ENCODE measurements at places on chromosomes 2 and 18. TPM values are rescaled to one million over a fixed set of nuclear protein-coding genes. Genes with fewer than 3 reads are reported as not detected.

- DNase-seq = no peak
Observed at GRCh38 chr18:62140259-62140658, 46.6 kb downstream of the PIGN start.

DNA sequence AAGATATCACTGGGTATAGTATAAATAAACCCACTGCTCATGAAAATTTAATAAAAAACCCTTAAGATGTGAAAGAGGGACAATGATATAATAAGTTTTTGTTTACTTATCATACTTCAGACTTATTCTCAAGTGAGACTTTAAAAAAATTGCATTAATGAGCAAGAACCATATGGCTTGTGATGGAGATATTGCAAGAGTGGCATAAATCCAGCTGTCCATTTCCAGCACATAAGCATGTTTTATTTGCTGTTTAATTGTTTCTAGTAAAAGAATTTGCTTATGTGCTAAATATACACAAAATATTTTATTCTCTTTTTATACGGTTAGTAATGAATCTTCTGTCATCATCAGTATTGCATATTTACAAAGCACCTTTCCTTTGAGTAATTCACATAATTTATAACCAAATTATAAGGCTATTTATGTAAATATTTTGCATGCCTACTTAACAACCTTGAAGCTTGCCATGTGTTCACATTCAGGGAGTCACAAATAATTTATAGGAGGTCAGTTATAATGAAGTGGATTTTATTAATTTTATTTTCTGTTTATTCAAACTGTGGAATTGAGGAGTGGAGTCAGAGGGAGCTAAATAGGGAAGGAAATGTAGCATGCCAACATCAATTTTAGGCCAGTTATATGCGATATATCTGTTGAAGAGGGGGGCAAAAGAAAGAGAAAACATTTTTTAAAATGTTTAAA lies 318.5 kb upstream of the CWC22 start:
- no peak for DNase-seq

DNA sequence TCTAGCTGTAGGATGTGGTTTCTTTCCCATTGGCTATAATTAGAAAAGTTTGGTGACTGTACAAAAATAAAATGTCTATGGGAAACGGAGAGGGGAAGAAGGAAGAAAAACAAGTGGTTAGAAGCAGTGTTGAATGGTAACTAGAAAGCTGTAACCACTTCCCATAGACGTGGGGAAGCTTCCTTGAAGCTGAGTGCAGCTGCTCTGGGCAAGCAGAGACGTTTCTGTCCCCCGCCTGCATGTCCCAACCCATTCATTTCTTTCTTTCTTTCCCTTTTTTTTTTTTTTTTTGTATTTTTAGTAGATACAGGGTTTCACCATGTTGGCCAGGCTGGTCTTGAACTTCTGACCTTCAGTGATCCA lies 367.8 kb upstream of the HS6ST1 start:
- no peak for DNase-seq

DNA sequence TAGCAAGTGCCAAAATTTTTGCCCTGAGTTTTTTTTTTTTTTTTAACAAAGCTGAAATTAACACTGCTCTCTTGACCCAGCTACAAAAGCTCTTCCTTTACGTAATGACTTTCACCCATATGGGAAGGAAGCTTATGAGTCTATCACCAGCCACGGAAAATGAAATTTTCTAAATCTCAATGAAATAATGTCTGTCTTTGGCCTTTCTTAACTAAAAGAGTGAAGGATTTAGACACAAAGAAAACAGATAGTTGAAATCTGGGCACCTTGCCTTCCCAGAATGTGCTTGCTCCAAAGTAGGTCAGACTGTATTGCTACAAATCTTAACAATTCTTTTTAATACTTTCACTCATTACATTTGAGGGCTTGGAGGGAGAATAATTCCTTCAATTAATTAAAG lies 180.8 kb upstream of the MGAT5 start:
- no peak for DNase-seq

GRCh38 chr2:5285872-5286769 lies 406.1 kb upstream of the SOX11 start:
- DNase-seq = no peak

DNA sequence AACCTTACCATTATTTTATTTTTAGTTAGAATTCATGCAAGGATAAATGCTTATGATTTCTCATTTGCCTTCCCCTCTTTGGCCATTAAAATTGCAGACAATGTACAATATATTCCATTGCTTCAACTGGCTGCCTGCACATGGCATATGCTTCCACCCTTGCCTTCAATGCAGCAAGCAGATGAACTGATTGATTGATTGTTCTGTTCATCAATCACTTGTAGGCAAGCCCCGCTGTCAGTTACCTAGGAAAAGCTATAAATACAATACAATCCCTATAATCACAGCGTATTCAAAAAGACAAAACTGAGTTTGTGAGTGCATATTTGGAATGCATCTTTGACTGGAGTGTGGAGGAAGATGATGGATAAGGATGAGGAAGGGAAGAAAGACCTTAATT lies 73.6 kb upstream of the CAVIN2 start:
- no peak for DNase-seq

- no peak for DNase-seq
Observed at GRCh38 chr18:75752740-75753263, 325.3 kb upstream of the SMIM21 start.

GRCh38 chr18:79629606-79630005 lies 50.0 kb upstream of the CTDP1 start:
- no peak for DNase-seq

DNA sequence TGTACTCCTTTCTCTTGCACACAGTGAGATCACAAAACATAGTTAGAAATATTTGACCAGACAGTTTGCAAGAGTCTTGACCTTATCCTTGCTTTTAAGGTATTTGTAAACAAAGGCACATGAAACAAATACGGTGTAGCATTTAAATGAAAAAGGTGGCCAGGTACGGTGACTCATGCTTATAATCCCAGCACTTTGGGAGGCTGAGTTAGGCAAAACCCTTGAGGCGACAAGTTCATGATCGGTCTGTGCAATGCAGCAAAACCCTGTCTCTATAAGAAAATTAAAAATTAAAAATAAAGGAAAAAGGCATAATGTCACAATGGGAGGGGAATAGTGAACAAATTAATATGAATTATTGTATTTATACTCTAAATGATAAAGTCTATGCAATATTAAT lies 109.5 kb upstream of the PIK3C3 start:
- no peak for DNase-seq

- no peak for DNase-seq
Observed at GRCh38 chr2:183248866-183249567, 124.8 kb downstream of the NUP35 start.

DNA sequence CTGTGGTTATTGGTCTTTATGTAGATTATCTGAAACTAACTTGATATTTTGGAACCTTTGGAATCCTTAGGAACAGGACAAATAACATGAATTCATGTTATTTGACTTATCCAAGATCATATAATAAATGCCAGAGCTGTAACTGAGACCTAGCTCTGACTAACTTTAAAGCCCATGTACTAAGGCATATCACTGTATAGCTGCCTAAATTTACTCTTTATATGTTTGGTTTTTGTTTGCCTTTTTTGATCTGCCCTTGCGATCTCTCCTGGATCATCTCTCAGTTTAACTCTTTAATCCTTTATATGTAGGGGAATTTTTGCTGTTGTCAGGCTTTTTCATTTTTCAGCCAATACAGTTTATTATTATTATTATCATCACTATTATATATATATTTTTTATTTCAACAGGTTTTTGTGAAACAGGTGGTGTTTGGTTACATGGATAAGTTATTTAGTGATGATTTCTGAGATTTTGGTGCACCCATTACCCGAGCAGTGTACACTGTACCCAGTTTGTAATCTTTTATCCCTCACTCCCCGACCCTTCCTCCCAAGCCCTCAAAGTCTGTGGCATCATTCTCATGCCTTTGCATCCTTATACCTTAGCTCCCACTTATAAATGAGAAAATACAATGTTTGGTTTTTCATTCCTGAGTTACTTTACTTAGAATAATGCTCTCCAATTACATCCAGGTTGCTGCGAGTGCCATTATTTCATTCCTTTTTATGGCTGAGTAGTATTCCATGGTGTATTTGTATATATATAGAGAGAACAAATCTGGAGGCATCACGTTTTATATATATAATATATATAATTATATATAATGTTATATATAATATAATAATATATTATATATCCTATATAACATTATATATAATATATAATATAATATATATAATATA lies 48.9 kb downstream of the APLF start:
- no peak for DNase-seq

- DNase-seq = no peak
Observed at GRCh38 chr2:142190805-142191204, 60.0 kb upstream of the LRP1B start.

- no peak for DNase-seq
Observed at GRCh38 chr2:100766806-100767205, 53.1 kb upstream of the NPAS2 start.

GRCh38 chr2:113872201-113872600 lies 17.7 kb upstream of the ACTR3 start:
- DNase-seq = no peak

DNA sequence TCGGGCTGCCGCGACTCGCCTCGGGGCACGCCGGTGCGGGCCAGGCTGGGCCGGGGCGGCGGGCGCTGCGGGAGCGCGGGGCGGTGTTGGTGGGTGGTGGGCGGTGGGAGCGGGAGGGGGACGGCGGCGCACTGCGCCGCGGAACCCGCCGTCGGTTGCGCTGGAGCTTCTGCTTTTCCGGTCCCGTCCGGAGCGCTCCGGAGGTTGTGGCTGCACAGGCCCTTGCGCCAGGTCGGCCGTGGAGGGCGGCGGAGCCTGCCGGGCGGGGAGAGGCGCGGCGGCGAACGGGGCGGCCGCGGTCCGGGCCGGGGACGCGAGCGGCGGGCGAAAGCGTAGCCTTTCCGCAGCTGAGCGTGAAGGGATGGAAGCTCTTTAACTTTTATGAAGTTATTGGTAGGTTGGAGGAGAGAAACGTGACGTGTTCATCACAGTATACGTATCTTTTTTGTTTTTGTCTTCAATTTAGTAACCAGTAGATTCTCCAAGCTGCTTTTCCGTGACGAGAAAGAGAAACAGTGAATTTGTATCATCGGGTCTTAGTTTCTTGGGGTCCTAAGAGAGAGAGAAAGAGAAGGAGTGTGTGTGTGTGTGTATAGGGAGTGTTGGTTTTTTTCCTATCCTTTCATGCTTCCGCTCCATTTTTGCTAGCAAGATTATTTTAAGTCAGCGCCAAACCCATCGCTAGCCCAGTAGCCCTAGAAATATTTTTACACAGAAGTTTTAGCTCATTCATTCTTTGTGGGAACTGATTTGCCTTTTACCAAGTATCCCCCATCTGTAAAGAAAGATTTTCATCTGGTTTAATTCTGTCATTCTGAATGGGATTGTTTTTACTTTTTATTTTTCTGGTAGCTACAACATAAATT lies 535 bp downstream of the ATG4B start:
- no peak for DNase-seq

DNA sequence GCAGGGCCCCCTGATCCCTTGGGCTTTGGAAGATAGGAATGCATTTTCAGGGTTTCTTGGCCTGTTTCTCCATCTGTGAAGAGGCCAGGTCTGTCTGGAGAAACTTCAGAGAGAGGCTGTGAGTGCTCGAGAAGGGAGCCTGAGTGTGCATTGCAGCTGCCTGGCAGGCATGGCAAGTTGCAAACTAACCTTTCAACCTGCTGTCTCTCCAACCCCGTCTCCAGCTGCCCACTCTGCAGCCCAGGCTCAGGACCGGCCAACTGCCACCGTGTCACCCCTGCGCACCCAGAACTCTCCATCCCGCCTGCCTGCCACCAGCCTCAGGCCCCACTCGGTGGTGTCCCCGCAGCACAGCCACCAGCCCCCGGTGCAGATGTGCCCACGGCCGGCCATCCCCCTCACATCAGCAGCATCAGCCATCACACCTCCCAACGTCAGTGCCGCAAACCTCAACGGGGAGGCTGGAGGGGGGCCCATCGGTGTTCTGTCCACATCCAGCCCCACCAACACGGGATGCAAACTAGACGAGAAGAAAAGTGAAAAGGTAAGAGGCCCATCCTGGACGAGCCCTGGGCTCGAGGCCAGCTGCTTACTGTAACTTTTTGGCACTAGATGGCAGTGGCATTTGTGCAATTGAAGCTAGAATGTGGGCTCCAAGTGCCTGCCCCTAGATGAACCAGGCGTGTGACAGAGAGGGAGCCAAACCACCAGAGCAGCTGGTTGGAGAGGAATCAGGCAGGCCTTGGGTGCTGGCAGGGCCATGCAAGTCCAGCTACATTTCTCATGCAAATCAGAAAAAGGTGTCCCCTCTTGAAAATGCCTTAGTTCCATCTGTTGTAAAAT lies 164.6 kb downstream of the SEPTIN10 start:
- no peak for DNase-seq

DNA sequence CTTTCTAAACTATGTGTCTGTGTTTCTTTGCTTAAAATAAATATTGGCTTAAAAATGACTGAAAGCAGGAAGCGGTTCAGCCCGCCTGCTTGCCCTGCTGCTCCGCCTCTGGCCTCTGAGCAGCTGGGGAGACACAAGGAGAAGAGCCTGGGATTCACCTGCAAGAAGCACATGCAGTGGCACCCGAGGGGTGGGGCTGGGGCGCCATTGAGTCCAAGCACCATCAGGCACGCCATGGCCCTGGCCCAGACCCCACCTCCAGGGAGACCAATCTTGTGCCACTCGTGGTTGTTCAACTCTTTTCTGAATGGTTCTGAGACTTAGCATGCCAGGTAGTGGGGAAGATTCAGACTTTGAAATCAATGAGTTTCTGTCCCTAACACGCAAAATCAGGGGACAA lies 495.5 kb upstream of the MYT1L start:
- no peak for DNase-seq

- DNase-seq = no peak
Observed at GRCh38 chr2:9697909-9698308, 67.1 kb upstream of the YWHAQ start.

DNA sequence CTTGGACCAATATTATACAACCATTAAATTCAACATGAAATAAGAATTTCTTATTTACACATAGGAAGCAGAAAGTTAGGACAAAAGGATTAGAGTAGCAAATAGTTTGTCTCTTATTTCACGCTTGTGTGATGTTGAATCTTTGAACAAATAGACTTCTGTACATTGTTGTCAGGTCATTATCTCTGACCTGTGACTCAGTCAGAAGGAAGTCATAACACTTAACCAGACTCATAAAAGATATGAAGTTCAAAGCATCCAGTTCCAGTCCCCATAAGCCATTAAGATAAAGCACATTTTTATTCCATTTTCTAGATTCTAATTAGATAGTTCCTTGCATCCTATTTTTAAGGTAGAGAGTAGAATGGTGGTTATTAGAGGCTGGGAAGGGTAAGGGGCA lies 130.8 kb downstream of the UPP2 start:
- no peak for DNase-seq

- DNase-seq = no peak
Observed at GRCh38 chr18:2218101-2218500, 353.2 kb downstream of the METTL4 start.

GRCh38 chr2:96532641-96533291 lies 3.8 kb upstream of the ARID5A start:
- DNase-seq = no peak

Gene MYO5B
- total RNA-seq = 8.6 TPM

Gene TUBA3E
- total RNA-seq = not detected

Gene IL36B
- not detected for total RNA-seq

Gene AFF3
- 48.5 TPM for total RNA-seq

Gene SLC16A14
- total RNA-seq = 2.8 TPM

Gene ALPI
- not detected for total RNA-seq

Gene POTEC
- not detected for total RNA-seq

Gene TUBA4B
- not detected for total RNA-seq

All from esophagus muscularis mucosa (tissue), 4 donors.